SJCRH30 (cell line): ENCODE measurements at places on chromosomes 6 and 20. TPM values are rescaled to one million over a fixed set of nuclear protein-coding genes. Genes with fewer than 3 reads are reported as not detected.

GRCh38 chr20:58378704-58379103 is 10.3 kb upstream of the VAPB start:
- no peak for DNase-seq
- H3K36me3 ChIP-seq: no peaks in the 10 kb centered on the region
- H3K4me1 ChIP-seq: peaks cover 5% of the 10 kb centered on the region; the same call in 1 of the 2 replicates
- no peak overlapping the region for H3K27ac ChIP-seq
- H3K27me3 ChIP-seq: no peaks in the 10 kb centered on the region
- peak overlapping the region; percentile 37; the same call in 1 of the 2 replicates for H3K4me3 ChIP-seq

DNA sequence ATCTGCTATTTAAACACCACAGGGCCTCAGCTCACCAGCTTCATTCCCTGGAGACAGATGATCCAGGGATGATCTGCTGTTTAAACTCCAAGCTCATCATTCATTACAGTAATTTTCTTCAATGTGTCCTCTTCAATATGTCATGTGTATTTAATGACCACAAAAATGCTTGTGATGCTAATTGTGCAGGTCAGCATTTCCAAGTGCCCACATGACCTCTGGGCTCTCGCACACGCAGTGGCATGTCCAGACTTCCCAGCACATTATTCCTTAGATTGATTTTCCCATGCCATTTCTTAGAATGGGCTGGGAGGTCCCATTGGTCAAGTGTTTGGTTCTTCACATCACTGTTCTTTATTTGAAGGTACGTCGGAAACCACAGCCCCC is 434.4 kb downstream of the HAO1 start:
- H3K4me1 ChIP-seq: no peaks in the 10 kb centered on the region
- no peak overlapping the region for H3K4me3 ChIP-seq
- H3K27ac ChIP-seq: no peak overlapping the region
- no peaks in the 10 kb centered on the region for H3K36me3 ChIP-seq
- H3K27me3 ChIP-seq: no peaks in the 10 kb centered on the region

- H3K4me1 ChIP-seq: no peaks in the 10 kb centered on the region
- H3K36me3 ChIP-seq: no peaks in the 10 kb centered on the region
- no peak overlapping the region for H3K4me3 ChIP-seq
- H3K27me3 ChIP-seq: no peaks in the 10 kb centered on the region
- no peak for DNase-seq
Observed at GRCh38 chr6:16004934-16005679, 123.8 kb upstream of the MYLIP start.

GRCh38 chr6:138690975-138691594 is 82.5 kb upstream of the CCDC28A start:
- H3K27me3 ChIP-seq: no peaks in the 10 kb centered on the region; the same call in 1 of the 2 replicates
- H3K4me1 ChIP-seq: 0 out of 2 replicates have a peak, but pooled peaks cover 4% of the 10 kb centered on the region
- H3K4me3 ChIP-seq: no peak overlapping the region
- DNase-seq: no peak
- no peaks in the 10 kb centered on the region for H3K36me3 ChIP-seq

DNA sequence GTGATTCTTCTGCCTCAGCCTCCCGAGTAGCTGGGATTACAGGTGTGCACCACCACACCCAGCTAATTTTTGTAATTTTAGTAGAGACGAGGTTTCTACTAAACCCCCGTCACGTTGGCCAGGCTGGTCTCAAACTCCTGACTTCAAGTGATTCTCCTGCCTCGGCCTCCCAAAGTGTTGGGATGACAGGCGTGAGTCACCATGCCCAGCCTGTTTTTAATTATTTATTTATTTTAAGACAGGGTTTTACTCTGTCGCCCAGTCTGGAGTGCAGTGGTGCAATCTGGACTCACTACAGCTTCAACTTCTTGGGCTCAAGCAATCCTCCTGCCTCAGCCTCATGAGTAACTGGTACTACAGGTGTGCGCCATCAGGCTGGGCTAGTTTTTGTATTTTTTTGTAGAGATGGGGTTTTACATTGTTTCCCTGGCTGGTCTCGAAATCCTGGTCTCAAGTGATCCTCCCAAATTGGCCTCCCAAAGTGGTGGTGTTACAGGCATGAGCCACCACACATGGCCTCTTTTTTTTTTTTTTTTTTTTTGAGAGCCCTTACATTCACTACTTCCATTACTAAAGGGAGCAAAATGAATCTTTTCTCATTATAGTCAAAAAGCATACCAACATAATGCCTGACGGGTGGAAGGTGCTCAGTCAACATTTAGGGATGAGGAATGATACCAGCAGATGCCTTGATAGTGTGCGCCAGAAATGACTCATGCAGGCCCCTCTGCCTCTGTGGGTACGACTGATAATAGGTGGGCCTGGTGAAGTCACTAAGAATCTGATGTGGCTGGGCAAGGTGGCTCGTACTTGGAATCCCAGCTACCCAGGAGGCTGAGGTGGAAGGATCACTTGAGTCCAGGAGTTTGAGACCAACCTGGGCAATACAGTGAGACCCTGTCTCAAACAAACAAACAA is 17.8 kb upstream of the RALGAPB start:
- H3K27me3 ChIP-seq: peaks cover 11% of the 10 kb centered on the region; the same call in 1 of the 2 replicates
- DNase-seq: no peak
- H3K36me3 ChIP-seq: peaks cover 8% of the 10 kb centered on the region; the same call in 1 of the 2 replicates

- H3K36me3 ChIP-seq: no peaks in the 10 kb centered on the region
- H3K27me3 ChIP-seq: peaks cover 3% of the 10 kb centered on the region; the same call in 1 of the 2 replicates
- no peak overlapping the region for H3K4me3 ChIP-seq
- peaks cover 8% of the 10 kb centered on the region for H3K4me1 ChIP-seq
Observed at GRCh38 chr6:32047855-32048766, 9.9 kb downstream of the CYP21A2 start.

DNA sequence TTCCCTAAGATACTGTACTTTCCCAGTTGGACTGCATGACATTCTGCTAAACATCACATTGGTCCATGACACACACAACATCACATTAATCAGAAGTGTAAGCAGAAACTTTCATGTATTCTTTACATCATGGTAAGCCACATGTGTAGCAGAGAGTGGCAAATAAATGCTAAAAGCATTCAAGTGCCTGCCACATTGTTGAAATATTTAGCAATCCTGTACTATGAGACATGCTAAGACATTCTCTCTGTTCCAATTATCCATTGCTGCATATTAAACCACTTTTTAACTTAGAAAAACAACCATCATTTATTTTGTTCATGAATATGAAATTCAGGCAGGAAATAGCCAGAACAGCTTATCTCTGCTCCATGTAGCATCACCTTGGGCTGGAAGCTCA is 207.7 kb upstream of the GJE1 start:
- H3K4me3 ChIP-seq: no peak overlapping the region
- no peaks in the 10 kb centered on the region for H3K27me3 ChIP-seq
- H3K36me3 ChIP-seq: no peaks in the 10 kb centered on the region
- H3K4me1 ChIP-seq: no peaks in the 10 kb centered on the region

DNA sequence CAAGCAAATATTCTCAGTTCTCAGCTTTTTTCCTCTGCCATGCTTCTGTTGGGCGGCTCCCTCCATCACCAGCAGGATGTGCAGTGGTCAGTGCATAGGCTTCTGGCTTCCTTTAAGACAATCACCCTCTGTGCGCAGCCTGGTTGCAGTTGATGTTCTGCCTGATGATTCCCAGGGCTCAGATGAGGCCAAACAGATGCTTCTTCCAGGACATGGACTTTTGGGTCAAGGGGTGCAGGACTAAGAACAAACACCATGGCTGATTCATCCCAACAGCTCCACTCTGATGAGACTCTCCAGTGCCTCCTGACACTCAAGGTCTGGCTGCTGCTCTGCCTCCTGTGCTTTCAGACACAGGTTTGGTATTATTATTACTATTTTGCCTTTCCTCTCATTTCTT is 554.8 kb upstream of the CDH4 start:
- no peaks in the 10 kb centered on the region for H3K36me3 ChIP-seq
- DNase-seq: no peak
- H3K27ac ChIP-seq: no peak overlapping the region
- H3K27me3 ChIP-seq: no peaks in the 10 kb centered on the region
- H3K4me1 ChIP-seq: no peaks in the 10 kb centered on the region
- H3K4me3 ChIP-seq: no peak overlapping the region

GRCh38 chr6:148682990-148683389 is 63.8 kb upstream of the UST start:
- H3K27ac ChIP-seq: no peak overlapping the region
- no peak for DNase-seq
- H3K4me3 ChIP-seq: no peak overlapping the region
- H3K4me1 ChIP-seq: no peaks in the 10 kb centered on the region
- H3K27me3 ChIP-seq: no peaks in the 10 kb centered on the region; the same call in 1 of the 2 replicates

DNA sequence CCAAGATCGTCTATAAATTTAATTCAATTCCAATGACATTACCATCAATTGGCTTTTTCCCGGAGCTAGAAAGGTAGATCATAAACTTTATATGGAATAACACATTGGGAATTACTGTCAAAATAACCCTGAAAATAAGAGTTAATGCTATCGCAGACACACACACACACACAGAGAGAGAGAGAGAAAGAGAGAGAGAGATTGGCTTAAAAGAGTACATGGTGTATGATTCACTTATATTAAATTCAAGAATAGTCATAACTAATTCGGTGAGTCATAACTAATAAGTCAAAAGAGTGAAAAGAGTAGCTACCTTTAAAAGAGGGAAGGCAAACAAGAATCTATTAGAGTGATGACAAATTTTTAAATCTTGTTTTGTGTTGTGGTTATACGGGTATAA is 425.5 kb downstream of the TBC1D32 start:
- no peaks in the 10 kb centered on the region for H3K27me3 ChIP-seq
- no peak overlapping the region for H3K4me3 ChIP-seq
- H3K36me3 ChIP-seq: no peaks in the 10 kb centered on the region
- no peaks in the 10 kb centered on the region for H3K4me1 ChIP-seq
- DNase-seq: no peak

DNA sequence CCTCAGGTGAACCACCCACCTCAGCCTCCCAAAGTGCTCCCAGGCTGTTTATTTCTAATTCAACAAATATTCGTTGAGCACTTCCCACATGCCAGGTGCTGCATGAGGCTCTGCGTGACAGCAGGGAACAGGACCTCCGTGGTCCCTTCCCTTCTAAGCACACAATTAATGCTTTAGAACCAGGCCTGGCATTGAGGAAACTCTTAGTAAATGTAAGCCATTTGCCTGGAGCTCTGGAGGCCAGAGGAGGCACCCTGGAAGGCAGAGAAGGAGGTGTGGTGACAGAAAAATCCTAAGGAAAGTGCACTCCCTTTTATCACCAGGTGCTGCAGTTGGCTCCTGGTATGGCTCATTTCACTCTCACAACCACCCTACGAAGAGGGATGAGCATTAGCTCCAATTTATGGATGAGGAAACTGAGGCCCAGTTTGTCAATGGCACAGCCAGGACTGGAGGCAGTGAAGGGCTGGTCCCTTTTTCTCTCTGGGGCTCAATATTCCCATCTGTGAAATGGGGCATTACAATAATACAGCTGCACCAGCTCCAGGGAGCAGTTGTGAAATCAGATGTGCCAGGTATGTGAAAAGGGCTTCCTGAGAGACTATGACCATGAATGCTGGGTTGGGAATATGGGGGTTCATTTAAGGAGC is 8.1 kb upstream of the ID1 start:
- no peaks in the 10 kb centered on the region for H3K36me3 ChIP-seq
- no peak overlapping the region for H3K4me3 ChIP-seq
- peaks cover 24% of the 10 kb centered on the region; the same call in 1 of the 2 replicates for H3K4me1 ChIP-seq
- no peaks in the 10 kb centered on the region for H3K27me3 ChIP-seq
- peak overlapping the region; percentile 65 for H3K27ac ChIP-seq
- DNase-seq: peak; percentile 24

- no peaks in the 10 kb centered on the region for H3K27me3 ChIP-seq
- no peak overlapping the region for H3K4me3 ChIP-seq
- no peak for DNase-seq
- H3K27ac ChIP-seq: no peak overlapping the region
- no peaks in the 10 kb centered on the region for H3K4me1 ChIP-seq
- H3K36me3 ChIP-seq: peaks cover 25% of the 10 kb centered on the region
Observed at GRCh38 chr6:144449218-144449617, 164.1 kb downstream of the UTRN start.

DNA sequence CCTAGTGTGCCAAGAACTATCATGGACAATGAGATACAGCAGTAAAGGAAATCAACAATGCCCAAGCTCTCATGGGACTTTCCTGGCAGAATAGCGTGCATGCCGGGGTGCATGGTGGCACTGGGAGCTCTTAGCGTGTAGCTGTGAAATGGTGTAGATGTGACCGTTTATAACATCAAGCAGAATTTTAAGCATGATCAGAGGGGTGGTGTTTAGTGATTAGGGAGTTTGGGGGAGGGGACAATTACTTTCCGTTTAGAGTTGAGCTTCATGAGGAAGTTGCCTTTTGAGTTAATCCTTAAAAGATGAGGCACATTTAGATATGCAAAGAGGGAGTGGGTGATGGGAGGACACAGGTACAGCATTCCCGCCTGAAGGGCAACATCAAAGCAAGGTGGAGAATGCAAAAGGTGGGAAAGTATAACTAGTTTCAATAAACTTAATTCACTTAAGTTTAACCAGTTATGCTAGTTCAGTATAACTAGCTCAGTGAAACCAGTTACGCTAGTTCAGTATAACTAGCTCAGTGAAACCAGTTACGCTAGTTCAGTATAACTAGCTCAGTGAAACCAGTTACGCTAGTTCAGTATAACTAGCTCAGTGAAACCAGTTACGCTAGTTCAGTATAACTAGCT is 661.6 kb downstream of the QKI start:
- no peaks in the 10 kb centered on the region for H3K36me3 ChIP-seq
- H3K4me1 ChIP-seq: no peaks in the 10 kb centered on the region
- H3K4me3 ChIP-seq: no peak overlapping the region
- H3K27me3 ChIP-seq: no peaks in the 10 kb centered on the region

- peaks cover 21% of the 10 kb centered on the region for H3K4me1 ChIP-seq
- no peaks in the 10 kb centered on the region for H3K27me3 ChIP-seq
- no peak overlapping the region for H3K4me3 ChIP-seq
Observed at GRCh38 chr6:166567107-166567506, 19.4 kb downstream of the RAMACL start.

GRCh38 chr6:119390247-119390793 is 40.8 kb upstream of the MAN1A1 start:
- DNase-seq: peak; percentile 22
- no peaks in the 10 kb centered on the region for H3K4me1 ChIP-seq
- H3K4me3 ChIP-seq: no peak overlapping the region

- H3K27me3 ChIP-seq: no peaks in the 10 kb centered on the region
- peak overlapping the region; percentile 53 for H3K27ac ChIP-seq
- H3K4me3 ChIP-seq: no peak overlapping the region
- H3K36me3 ChIP-seq: no peaks in the 10 kb centered on the region
Observed at GRCh38 chr6:119978274-119978889, 628.8 kb upstream of the MAN1A1 start.

- H3K27ac ChIP-seq: no peak overlapping the region
- no peaks in the 10 kb centered on the region for H3K4me1 ChIP-seq
- no peaks in the 10 kb centered on the region for H3K27me3 ChIP-seq
- H3K36me3 ChIP-seq: no peaks in the 10 kb centered on the region
Observed at GRCh38 chr6:139278190-139278589, 13.6 kb downstream of the TXLNB start.

- H3K4me1 ChIP-seq: no peaks in the 10 kb centered on the region
- no peak for DNase-seq
- H3K27ac ChIP-seq: no peak overlapping the region
- peaks cover 13% of the 10 kb centered on the region for H3K27me3 ChIP-seq
- no peaks in the 10 kb centered on the region for H3K36me3 ChIP-seq
Observed at GRCh38 chr6:168153553-168153952, 74.5 kb upstream of the FRMD1 start.

GRCh38 chr6:19663479-19663878 is 173.7 kb upstream of the ID4 start:
- H3K4me1 ChIP-seq: no peaks in the 10 kb centered on the region
- H3K4me3 ChIP-seq: no peak overlapping the region
- no peak overlapping the region for H3K27ac ChIP-seq
- no peaks in the 10 kb centered on the region for H3K27me3 ChIP-seq

The NKAPL gene
- not detected in 2 replicates for total RNA-seq

The SEL1L2 gene
- total RNA-seq: not detected in 2 replicates

The SIM1 gene
- total RNA-seq: 0.99 and 1.2 TPM in 2 replicates

The SMOC2 gene
- not detected in 2 replicates for total RNA-seq

The CDC5L gene
- 42.3 and 45.2 TPM in 2 replicates for total RNA-seq

The CLIC5 gene
- total RNA-seq: 0.05 and 0.06 TPM in 2 replicates

The PPP1R14C gene
- 0.05 TPM in 1 of 2 replicates, not detected in the other for total RNA-seq
